ENCODE measurements at places on chromosomes 5 and 9.

DNA sequence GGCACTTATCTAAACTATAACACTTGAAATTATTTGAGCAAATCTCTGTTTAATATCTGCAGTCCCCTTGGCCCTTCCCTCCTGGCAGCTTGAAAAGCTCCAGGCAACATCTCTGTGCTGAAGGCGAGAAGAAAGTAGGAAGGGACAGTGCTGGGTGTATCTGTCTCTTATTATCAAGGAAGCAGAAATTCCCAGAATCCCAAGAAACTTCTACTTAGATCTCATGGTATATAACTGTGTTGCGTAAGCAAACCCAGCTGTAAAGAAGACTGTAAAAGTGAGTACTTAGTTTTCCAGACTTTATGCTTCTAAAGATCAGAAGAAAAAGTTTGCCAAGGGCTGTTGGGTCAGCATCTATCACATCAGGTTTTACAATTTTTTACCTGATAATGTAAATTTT is 1869.8 kb downstream of the MAT2B start:
- DNase-seq = no peak

DNA sequence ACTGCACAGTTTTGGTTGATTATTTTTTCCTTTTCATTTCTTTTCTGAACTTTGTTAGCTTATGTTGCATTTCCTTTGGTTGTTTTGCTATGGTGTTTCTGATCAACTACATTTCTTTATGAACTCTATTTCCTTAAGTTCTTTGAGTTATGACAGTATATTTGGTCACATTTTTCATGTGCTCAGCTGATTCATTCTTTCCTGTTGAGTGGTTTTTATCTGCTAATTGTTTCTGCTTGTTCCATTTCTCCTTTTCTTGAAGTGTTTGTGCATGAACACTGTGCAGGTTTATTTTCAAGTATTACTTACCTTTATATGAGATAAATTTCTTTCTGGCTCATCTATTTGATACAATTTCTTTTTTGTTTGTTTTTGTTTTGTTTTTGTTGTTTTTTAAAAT is 50.9 kb upstream of the MACIR start:
- DNase-seq = peak; percentile 27

DNA sequence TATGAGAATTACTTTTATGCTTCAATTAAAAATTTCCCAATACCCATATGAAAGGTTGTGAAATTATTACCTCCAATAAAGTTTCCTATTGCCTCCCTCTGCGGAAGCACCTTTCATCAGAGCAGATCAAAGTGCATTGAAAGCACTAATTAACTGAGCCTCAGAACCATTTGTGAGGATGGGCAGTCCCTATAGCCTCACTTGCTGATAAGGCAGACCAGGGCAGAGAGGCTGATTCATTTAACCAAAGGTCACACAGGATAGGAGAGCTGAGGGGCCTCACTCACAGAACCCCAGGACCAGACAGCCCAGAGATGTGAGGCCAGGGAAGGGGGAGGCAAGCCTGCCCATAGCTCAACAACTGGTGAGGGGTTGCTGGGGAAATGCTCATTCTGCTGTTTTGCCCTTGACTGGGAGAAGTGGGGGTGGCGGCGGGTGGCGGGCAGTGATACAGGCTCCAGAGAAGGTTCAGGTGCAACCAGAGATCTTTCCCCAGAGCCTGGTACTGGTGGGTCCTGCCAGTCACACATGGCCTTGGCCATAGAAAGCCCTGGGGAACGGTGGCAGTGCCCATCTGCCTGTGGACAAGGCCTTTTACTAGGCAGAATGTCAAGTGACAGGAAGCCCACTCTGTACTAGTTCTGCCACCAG is 57.9 kb downstream of the MACROH2A1 start:
- no peak for DNase-seq

DNA sequence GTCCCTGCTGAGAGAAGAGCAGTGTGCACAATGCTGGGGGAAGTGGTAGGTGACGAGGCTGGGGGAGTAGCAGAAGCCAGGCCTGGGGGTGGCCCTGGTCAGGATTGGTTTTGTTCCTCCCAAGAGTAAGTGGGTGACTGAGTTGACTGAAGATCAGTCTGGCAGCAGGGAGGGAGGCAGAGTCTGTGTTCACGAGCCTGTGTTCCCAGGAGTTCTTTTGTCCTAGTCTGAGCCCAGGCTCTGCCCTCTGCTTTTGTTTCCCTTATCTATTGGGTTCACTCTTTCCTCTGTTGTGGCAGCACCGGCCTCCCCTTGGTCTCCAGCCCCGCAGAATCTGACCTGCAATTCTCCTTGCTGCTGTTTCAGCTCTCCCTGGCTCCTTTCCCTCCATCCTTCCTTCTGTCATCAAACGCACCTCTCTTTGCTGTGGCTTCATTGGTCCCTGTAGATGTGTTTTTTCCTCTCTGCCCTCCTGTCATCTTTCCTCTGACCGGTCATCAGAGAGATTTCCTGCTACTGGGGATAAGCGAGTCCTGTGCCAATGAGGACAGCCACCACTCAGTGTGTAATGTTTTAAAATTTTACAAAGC is 607.4 kb downstream of the KIF4B start:
- no peak for DNase-seq

DNA sequence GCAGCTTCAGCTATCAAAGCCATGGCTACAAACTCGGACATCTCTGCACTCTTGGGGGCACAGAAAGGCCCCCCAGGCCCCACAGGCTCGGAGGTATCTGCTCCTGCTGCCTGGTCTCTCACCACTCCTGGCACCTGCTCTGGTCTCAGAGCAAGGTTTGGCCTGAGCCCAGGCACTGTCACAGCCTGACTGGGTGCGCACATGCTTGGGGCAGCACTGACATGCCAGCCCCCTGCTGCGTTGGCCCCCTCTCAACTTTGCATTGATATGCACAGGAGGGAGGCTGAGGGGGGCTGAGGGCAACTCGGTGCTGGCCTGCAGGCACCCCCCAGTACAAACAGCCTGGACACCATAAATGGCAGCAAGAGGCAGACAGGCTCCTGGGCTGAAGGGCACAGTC is 27.1 kb upstream of the GHR start:
- no peak for DNase-seq

DNA sequence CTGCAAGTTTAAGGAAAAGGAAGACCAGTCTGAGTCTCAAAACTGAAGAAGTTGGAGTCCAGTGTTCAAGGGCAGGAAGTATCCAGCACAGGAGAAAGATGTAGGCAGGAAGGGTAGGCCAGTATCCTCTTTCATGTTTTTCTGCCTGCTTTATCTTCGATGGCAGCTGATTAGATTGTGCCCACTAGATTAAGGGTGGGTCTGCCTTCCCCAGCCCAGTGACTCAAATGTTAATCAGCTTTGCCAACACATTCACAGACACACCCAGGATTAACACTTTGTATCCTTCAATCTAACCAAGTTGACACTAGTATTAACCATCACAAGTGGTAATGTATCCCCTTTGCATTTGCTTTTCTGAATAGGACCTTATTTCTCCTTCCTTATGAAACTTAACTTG is 535.9 kb upstream of the FTMT start:
- DNase-seq = no peak

GRCh38 chr5:56501781-56502557 is 268.8 kb upstream of the ANKRD55 start:
- DNase-seq = no peak
